ENCODE measurements at places on chromosomes 7 and 10.

GRCh38 chr7:94240902-94241301 lies 153.8 kb upstream of the COL1A2 start:
- no peak for DNase-seq

- DNase-seq: no peak
These were observed 102.3 kb upstream of the PPP1R3A start for GRCh38 chr7:114021135-114021534.

DNA sequence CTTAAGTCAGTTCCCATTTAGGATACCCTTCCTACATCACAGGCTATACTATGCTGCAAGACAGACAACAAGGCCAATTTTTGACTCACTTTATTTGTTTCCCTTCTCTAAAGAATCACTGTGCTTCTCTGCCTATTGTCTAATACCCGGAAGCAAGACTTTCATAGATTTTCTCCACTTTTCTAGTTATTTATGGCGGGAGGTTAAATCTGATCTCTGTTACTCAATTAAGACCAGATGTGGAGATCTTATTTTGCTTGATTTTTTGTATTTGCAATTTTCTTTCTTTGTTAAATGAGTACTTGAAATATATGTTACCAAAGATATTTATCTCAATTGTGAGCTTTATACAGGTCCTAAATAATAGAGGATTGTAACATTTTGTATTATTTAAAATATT lies 511.5 kb downstream of the ATRNL1 start:
- DNase-seq: no peak

- no peak for DNase-seq
These were observed 7.5 kb downstream of the AGK start for GRCh38 chr7:141558544-141559183.

DNA sequence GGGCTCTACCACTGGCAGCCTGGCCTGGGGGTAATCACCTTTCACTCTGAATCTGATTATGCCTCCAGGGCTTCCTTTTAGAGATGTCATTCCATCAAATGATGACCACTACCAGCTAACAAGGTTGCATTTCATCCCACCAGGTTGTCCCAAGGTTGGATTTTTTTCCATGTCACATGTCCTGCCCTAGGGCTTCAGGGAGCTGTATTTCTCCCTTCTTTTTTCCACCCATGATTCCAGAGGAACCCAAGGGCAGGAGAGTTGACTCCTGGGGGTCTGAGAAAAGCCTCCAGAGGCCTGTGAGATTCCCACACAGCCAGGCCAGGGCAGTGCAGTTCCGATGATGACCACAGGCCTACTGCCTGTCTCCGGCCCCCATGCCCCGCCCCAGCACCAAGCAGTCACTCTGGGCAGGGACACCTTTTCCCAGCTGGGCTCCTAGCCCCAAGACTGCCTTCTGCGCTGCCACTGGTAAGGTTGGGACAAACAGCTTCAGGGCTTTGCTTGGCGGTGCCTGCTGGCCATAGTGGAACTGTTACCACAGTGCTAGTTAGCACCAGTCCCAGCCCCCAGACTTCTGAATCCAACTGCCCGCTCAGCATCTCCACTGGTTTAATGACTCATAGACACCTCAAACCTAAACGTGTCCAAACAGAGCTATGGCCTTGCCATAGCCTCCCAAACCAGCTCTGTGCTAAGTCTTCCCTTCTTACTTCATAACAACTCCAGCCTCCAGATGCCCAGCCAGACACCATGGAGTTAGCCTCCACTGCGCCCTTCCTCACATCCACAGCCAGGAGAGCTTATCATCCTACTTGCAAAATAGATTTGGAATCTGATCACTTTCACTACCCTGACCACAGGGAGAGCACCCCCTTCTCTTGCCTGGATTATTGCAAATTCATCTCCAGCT lies 133.7 kb downstream of the ARHGAP22 start:
- no peak for DNase-seq

GRCh38 chr7:75776295-75776971 lies 4.4 kb upstream of the CCL26 start:
- DNase-seq: peak; percentile 23

DNA sequence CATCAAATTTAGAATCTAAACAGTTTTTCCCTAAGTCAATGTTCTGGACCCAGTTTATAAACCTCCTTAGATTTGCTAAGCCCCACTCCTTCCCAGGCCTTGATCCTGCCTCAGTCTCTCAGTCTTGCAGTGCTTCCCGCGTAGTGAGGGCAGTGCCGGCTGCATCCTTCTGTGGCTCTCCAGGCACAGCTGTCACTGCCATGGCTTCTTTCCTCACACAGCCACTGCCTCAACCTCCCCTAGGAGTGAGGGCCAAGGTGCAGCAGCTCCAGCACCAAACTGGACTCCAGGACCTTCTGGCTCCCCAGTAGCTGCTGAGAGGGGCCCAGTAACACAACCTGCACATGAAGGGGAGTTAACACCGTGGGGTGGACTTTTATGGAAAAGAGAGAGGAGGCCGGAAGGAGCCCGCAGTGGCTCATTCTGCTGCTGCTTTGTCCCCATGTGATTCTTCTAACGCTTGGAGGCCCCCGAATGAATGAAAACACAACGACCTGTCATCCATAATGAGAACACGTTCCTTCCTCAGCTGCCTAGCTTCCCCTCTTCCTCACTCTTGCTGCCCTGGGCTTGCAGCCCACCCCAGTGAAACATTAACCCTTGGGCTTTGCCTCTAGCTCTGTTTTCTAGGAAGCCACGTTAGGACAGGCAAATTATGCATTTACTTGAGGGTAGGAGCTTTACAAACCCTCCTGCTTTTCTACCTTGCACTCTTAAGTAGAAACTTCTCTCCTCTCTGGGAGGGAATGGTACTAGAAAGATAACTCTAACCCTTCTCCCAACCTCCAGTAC lies 16.0 kb upstream of the UBE2H start:
- no peak for DNase-seq

- DNase-seq: no peak
These were observed 9.6 kb downstream of the MAFK start for GRCh38 chr7:1539882-1540775.

DNA sequence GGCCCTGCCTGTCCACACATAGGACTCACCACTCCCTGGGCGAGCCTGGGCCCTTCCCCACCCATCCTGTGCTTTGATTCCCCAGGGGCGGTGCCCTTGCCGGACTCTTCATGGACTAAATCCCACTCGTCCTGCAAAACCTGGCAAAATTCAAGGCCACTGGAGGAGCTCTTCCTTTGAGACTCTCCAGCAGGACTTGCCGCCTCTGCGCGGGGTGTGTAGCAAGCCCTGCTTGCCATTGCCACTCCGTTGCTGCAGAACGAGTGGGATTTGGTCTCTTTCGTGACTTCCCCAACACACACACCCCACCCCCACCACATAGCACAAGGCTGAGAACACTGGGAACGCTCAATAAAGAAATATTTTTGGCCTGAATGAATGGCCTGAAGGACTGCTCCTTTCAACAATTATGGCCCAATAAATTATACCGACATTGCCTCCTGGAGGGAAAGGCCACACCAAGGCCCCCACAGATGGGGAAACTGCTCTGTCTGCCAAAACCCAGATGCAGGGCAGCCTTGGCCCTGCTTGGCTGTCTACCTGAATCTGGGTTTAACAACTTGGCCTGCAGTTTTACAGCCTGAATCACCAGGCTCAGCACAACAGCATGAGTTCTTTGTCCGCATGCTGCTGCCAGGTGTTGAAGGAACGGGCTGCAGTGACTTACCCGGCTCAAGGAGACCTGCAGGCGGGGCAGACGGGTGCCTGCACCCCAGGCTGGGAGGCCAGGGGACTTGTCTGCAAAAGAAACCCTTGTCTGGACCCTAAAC lies 72.8 kb upstream of the KAT6B start:
- no peak for DNase-seq

DNA sequence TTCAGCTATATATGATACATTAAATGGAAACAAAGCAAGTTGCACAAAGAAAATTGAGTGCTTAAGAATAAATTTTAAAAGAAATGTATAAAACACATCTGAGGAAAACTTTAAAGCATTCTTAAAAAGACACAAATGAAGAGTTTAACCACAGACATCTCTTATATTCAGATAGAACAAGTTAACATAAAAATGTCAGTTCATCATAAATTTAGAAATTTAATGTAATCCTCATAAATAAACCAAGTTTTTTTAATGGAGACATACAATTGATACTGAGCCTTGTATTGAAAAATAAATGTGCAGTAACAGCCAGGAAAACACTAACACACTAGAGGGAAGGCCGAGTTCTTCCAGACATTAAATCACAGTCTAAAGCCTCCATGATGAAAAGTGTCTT lies 243.9 kb upstream of the MKLN1 start:
- no peak for DNase-seq
